ENCODE measurements at places on chromosomes 11 and 22. TPM values are rescaled to one million over a fixed set of nuclear protein-coding genes. Genes with fewer than 3 reads are reported as not detected.

DNA sequence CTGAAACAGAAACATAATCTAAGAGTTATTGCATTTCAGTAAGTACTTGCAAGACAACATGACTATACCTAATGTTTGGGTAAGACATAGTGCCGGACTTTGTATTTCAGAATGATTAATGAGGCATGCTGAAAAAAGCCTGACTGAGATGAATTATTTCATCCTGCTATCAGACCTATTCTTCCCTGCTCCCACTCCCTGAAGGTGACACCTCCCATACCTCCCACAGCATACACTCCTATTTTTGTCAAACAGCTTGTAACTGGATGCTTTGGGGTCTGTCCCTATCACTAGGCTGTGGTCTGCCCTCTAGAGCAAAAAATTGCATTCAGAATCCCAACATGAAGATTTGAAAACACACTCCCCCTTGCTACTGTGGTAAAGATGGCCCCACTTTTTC, 10.9 kb upstream of the SCN3B start:
- peaks cover 2% of the 10 kb centered on the region for H3K4me1 ChIP-seq
- no peak overlapping the region for H3K4me3 ChIP-seq
- H3K36me3 ChIP-seq, result no peaks in the 10 kb centered on the region

GRCh38 chr11:111363985-111364384, 15.1 kb downstream of the POU2AF1 start:
- no peak overlapping the region for H3K4me3 ChIP-seq
- H3K27me3 ChIP-seq, result no peaks in the 10 kb centered on the region
- no peak for DNase-seq

DNA sequence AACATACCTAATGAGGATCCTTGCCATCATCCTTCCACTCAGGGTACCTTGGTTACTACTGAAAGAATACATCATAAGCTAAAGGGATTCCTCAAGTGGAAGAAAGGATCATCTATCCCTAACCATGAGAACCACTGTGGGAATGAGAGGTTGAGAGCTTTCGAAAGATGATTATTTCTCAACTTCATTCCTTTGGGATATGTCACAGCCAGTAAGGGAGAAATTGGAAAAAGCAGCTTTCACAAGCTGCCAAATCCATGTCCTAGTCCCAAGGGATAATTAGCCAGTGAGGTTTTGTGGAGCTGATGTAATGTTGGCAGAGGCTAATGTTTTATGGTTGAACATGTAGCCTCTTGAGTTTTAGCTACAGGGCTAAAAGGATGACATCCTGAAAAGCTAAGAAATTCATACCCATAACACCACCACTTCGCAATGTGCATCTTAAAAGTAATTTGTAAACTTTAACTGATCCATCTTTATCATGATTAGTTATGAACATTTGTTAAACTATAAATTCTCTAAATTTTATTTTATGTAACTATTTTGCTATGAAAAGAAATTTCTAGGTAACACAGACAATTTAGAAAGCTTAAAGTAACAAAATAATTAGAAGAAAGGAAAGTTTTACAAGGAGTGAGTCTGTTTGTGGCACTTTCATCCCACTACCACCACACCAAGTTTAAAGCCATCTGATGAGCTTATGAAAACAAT, 123.9 kb downstream of the MRTFA start:
- no peaks in the 10 kb centered on the region for H3K27me3 ChIP-seq
- H3K36me3 ChIP-seq, result peaks cover 7% of the 10 kb centered on the region
- H3K4me3 ChIP-seq, result no peak overlapping the region
- H3K4me1 ChIP-seq, result peaks cover 9% of the 10 kb centered on the region

DNA sequence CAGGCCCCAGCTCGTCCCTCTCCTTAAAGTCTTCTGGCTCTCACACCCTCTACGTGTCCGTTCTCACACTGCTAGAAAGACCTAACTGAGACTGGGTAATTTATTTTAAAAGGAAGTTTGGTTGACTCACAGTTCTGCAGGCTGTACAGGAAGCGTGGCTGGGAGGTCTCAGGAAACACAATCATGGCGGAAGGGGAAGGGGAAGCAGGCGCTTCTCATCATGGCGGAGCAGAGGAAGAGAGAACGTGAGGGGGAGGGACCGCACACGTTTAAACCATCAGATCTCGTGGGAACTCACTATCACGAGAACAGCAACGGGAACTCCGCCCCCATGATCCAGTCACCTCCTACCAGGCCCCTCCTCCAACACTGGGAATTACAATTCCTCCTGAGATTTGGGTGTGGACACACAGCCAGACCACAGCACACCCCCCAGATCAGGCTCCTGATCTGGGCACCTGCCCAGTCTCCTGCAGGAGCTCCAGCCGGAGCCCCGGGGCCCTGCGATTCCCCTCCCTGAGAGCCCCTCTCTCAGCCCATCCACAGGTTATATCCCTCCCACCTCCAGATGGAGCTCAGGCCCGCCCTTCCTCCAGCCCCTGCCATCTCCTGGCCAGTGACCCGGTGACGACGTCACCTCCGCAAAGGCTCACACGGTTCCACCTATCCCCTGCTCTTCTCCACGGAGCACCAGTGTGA, 170.2 kb downstream of the BRD1 start:
- H3K36me3 ChIP-seq, result peaks cover 25% of the 10 kb centered on the region
- no peaks in the 10 kb centered on the region for H3K27me3 ChIP-seq
- peaks cover 17% of the 10 kb centered on the region for H3K4me1 ChIP-seq
- DNase-seq, result peak; percentile 67
- peak overlapping the region; percentile 93 for H3K4me3 ChIP-seq
- H3K27ac ChIP-seq, result peak overlapping the region; percentile 67

GRCh38 chr11:115618428-115618827, 114.2 kb upstream of the CADM1 start:
- no peak for DNase-seq
- no peak overlapping the region for H3K27ac ChIP-seq
- H3K36me3 ChIP-seq, result no peaks in the 10 kb centered on the region
- no peaks in the 10 kb centered on the region for H3K4me1 ChIP-seq
- no peak overlapping the region for H3K4me3 ChIP-seq

DNA sequence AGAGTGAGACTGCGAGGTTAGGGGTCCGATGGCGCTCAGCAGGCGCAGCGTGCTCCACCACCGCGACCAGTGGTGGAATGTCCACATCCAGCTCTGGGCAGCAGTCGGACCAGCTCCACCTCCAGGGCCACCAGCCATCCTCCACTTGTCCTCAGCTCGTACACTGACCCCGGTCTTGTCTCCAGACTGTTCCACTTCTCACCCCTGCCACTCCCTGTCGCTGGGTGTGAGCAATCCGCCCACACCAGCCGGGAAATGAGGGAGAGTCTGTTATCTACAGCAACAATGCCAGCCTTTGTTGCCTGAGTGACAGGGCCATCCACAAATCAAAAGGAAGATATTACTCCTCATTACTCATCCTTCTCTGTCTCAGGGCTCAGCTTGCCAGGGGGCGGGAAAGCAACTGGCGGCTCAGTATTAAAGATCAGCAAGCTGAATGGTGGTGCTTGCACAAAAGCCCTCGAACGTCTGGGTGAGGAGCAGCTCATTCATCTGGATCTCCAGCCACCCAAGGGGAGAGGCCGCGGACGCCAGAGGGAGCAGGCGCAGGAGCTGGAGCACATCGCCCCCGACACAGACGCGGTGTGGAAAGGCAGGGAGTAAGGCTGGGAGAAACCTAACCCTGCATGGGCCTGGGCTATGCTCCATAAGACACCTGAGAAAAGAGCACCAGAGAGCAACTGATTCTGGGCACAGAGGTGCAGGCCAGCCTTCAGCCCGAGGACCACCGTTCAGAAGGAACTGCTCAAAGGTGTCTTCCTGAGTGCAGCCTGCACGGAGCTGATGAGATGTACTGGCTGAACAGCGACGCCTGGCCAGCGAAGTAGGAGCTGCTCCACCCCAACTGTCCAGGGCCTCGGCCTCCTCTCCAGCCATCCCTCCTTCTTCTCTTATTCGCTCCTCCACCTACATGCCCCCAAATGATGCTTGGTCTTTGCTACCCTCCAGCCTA, 21.9 kb downstream of the IGSF9B start:
- peaks cover 81% of the 10 kb centered on the region for H3K36me3 ChIP-seq
- DNase-seq, result no peak
- H3K27me3 ChIP-seq, result no peaks in the 10 kb centered on the region
- peaks cover 21% of the 10 kb centered on the region for H3K4me1 ChIP-seq

- peaks cover 2% of the 10 kb centered on the region for H3K4me1 ChIP-seq
- H3K4me3 ChIP-seq, result no peak overlapping the region
- DNase-seq, result no peak
- no peak overlapping the region for H3K27ac ChIP-seq
Measured at GRCh38 chr11:68683536-68684384, 584 bp upstream of the GAL start.

- no peak overlapping the region for H3K4me3 ChIP-seq
- H3K36me3 ChIP-seq, result no peaks in the 10 kb centered on the region
Measured at GRCh38 chr11:38123673-38124072, 1525.6 kb upstream of the RAG2 start.

DNA sequence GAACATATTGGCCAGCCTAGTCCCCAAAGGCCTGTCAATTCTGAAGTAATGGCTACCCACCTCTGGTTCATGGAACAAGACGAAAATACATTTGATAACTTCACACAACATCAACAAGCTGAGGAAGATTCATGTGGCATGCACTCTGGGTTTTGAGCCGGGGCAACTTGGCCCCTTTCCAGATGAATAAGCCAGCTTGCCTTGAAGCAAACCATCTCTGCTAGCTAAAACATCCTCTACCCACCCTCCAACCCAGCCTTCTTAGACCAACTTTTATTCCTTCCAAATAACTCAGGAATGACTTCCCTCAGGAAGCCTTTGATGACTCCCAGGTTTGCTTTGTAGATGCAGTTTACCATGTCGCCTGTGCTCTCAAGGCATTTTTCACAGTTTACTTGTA, 94.4 kb downstream of the SLC1A2 start:
- no peak for DNase-seq
- H3K27ac ChIP-seq, result no peak overlapping the region
- H3K4me3 ChIP-seq, result no peak overlapping the region
- no peaks in the 10 kb centered on the region for H3K36me3 ChIP-seq
- H3K27me3 ChIP-seq, result peaks cover 9% of the 10 kb centered on the region
- peaks cover under 1% of the 10 kb centered on the region for H3K4me1 ChIP-seq

DNA sequence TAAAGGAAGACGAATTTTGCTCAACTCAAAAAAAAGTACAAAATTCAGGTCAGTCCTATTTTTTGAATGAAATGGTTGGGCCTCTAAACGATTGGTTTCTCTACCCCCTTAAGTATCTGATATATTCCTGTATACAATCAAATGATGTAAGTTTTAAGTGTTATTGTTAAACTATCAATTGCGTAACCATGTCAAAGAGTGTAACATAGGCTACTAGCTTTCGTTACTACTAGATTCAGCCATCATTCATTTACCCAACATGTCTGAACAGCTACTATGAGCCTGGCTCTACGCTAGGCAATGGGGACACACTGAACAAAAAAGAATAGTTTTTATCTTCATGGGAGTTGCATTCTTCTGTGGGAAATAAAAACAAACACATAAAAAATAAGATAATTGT, 3.3 kb downstream of the RAB6A start:
- no peaks in the 10 kb centered on the region for H3K27me3 ChIP-seq
- DNase-seq, result no peak

DNA sequence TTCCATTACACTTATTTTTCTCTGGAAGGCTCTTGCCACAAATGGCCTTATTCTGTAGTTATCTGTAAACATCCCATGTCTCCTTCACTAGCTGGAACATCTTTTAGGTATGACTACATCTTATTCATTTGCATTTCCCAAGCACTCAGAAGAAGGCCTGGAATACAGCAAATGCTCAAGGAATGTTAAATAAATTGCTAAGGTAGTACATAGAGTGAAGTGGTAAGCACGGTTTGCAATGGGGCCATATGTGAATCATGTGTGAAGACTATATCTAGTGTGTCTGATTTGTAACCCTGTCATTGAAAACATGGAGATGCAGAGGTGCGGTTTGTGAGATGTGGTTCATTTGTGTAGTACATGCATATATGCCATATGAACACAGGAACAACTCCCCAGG, 33.5 kb downstream of the GDPD4 start:
- H3K36me3 ChIP-seq, result no peaks in the 10 kb centered on the region
- H3K4me1 ChIP-seq, result no peaks in the 10 kb centered on the region
- DNase-seq, result no peak

- H3K4me1 ChIP-seq, result no peaks in the 10 kb centered on the region
- no peaks in the 10 kb centered on the region for H3K36me3 ChIP-seq
- peaks cover 4% of the 10 kb centered on the region for H3K27me3 ChIP-seq
- no peak for DNase-seq
- no peak overlapping the region for H3K4me3 ChIP-seq
- no peak overlapping the region for H3K27ac ChIP-seq
Measured at GRCh38 chr11:126154691-126155090, 56.8 kb downstream of the RPUSD4 start.

DNA sequence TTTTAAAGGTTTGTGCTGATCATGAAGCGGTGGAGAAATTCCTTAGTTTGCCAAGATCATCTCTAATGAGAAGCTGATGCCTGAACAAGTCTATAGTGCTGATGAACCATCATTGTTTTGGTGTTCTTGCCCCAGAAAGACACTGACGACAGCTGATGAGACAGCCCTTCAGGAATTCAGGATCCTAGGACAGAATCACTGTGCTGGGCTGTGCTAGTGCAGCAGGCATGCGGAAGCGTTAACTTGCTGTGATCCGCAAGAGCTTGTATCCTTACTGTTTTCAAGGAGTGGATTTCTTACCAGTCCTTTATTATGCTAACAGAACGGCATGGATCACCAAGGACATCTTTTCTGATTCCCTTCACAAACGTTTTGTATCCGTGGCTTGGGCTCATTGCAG, 104.1 kb downstream of the TBC1D22A start:
- DNase-seq, result no peak
- no peak overlapping the region for H3K27ac ChIP-seq
- H3K27me3 ChIP-seq, result no peaks in the 10 kb centered on the region
- no peak overlapping the region for H3K4me3 ChIP-seq

DNA sequence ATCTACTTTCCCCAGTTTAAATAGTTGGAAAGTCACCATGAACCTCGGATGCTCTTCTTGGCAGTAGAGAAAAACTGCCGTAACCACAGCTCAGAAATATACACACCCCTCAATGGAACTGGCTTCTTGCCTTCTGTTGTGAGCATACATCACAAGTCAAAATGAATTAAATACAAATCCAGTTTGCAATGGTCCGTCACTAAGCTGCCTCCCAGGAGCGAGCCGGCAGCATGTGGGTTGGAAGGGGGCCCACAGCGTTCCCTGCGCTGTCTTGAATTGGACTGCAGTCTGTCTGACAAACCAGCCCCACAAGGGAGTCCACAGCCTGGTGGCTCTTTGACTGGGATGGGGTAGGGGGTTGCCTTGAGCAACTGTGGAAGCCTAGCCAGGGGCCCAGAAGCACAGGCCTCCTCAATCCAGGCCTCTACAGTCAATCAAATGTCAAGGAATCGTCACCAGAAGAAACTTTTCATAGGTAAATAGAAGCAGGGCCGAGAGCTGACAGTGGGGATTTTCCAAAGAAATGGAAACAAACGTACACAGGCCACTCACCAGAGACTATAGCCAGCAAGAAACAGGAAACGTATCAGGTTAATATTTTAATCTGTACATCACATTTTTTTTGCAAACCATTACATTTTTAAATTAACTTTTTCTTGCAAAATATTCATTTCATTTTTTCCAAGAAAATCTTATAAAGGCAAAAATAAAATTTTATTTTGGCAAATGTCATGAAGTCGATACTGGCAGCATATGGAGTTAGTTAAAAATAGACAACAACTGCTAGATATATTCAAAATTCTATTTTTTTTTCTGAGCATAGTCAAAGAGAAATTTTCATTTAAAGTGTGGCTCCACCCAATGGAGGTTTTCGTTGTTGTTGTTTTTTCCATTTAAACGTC, 38.5 kb downstream of the C11orf58 start:
- no peak for DNase-seq
- peaks cover 3% of the 10 kb centered on the region for H3K4me1 ChIP-seq
- no peaks in the 10 kb centered on the region for H3K36me3 ChIP-seq
- H3K27me3 ChIP-seq, result peaks cover 3% of the 10 kb centered on the region
- no peak overlapping the region for H3K27ac ChIP-seq
- H3K4me3 ChIP-seq, result no peak overlapping the region

DDX25 gene
- total RNA-seq, result not detected

PNPLA5 gene
- total RNA-seq, result not detected

PNPLA3 gene
- total RNA-seq, result 1.7 TPM

ZP1 gene
- total RNA-seq, result not detected

KCNK4 gene
- total RNA-seq, result not detected

CD44 gene
- total RNA-seq, result 232 TPM

Data from activated T-helper 2 cell treated with anti-CD3 and anti-CD28 coated beads, Interferon-gamma antibody, Interleukin-2, Interleukin-4, amounts not matched to agents 10 μg/mL and 5 μg/mL and 100 μg/mL, durations not matched to agents 14 hours and 24 hours and 36 hours (primary cell).